ENCODE measurements at places on chromosomes 2 and 18.

DNA sequence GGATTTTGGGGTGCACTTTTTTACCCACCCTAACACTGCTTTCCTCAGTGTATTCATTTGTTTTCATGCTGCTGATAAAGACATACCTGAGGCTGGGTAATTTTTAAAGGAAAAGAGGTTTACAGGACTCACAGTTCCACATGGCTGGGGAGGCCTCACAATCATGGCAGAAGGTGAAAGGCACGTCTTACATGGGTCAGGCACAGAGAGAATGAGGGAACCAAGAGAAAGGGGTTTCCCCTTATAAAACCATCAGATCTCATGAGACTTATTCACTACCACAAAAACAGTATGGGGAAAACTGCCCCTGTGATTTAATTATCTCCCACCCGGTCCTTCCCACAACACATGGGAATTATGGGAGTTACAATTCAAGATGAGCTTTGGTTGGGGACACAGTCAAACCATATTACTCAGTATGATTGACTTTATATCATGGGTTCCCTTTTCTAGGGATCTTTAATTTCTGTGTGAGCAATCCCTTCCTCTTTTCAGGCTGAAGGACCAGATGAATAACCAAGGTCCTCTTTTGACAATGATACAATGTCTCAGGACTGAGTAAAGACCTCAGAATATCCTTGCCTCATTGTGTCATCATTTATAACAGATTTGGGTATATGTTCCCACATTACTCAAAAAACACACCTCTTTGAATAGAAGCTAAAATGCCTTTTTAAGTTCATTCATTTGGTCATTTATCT is 100.1 kb upstream of the TRIB2 start:
- DNase-seq, result no peak

- peak; percentile 62 for DNase-seq
These were observed 371.5 kb upstream of the SETBP1 start for GRCh38 chr18:44309185-44309584.

DNA sequence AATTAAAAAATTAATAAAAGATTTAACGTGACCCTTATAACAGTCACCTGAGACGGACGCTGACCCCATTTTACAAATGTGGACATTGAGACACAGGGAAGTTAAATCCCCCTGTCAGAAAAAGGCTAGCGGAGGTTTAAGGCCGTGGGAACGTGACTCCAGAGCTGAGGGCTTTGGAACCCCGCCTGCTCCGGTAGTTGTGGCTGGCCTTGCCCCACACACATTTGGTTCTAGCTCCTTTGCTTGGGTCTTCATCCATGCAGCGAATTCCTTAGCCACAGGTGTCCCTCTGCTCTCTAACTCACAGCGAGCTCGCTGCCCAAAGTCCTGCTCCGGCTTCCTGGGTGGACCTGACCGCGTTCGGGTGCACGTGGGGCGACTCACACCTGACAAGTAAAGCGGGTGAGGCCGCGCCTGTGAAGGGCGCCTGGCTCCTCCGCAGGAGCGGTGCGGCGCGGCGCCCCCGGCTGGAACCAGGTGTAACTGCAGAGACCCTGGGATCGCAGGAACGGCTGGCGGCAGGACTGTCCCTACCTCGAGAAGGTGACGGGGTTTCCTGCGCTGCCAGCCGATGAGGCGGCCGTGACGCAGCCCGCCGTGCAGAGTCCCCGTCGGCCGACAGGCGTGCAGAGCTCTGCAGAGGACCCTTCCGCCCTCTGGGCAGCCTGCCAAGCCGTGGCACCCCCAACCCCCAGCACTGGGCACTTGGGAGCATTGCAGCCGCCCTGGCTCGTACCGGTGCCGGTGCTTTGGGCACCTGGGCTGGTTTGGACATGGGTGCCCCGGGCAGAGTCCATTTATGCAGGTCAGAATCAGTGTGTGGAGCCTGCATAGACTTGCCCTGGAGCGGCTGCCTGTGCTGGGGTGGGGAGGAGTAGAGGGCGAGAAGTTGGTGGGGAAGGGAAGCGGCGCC is 2.4 kb upstream of the PROC start:
- no peak for DNase-seq

DNA sequence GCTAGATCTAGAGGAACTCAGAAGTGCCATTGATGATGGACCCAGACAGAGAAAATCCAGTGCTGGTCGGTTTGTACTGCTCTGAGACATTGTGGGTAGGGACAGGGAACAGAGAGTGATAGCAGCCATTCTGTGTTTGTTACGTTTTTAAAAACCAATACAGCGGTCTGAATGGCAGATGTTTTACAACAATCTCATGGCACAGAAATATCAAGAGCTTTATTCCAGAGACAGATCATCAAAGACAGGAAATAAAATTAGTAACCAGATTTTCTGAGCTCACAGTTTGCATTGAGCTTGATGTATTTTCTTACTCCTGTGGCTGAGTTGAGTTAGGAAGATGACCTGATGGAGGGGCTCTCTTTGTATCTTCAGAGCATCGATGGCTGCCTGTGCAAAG is 114.9 kb upstream of the BCL2L11 start:
- no peak for DNase-seq

DNA sequence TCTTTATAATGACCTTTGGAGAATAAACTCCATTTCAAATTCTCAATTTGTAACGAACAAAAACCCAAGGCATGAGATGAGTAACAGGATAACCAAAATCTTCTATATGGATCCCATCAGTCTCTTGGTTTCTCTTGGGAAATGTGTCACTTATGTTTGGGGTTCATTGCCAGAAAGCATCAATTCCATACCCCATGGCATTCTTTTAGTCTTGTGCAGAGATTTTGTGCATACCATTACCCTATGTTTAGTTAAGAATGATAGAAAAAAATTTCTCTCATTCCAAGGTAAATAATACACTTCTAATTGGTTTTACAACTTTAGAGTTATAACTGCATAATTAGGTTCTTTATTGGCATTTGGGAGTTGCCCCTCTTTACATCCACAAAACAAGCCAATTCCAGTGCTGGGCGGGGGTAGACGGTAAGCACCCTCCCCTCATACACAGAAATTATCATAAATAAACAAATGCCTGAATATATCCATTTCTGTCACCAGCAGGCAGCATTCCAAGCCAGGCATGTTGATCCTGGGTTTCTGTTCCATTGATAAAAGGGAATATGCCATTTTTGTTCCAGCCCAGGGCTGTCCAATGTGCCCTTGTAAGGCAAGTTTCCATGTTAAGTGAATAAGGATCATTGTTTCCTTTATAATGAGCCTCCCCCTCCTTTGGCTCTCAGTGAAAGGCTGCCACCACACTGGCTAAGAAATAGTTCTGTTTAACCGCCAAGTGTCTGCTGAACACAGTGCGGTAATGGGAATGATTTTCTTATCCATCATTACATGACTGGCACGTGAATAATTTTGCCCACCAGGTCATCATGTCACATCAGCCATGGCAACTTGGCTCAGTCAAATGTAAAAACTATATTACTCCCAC is 680.1 kb upstream of the ZEB2 start:
- no peak for DNase-seq

DNA sequence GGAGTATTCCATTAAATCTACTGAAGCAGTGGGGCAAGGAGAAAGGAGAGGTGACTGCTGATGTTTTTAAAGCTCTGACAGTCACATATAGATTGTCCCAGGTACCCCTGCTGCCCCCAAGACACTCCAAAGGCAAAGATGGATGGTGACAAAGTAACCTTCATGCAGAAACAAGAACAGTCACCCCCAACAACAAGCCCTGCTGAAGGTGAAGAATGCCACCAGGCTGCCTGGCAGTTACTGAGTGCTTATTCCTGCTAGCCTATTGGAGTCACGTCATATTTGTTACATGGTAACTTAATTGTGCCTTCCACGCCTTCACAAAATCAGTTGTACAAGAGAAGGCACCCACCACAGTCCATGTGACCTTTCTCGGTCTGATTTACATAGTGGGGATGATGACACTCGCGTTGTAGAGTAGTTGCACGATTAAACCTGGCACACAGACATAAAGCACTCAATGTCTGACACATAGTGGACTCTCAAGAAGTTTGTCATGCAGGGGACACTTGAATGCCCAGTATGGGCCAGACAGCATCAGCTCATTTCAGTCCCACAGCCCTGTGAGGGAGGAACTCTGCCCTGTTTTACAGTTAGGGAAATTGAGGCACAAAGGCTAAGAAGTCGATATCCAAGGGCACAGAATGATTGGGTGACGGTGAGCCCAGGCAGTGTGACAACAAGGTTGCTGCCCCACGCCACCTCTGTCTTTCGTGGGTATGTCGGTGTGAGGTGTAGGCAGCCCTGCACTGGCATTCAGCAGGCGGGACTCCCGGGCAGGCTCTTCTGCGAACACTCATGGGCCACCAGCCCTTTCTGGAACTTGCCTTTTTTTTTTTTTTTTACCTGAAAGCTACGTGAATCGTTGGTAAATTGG is 62.7 kb downstream of the ZCCHC2 start:
- DNase-seq, result no peak

GRCh38 chr18:67428158-67428557 is 88.4 kb downstream of the DSEL start:
- DNase-seq, result no peak

- no peak for DNase-seq
These were observed 63.1 kb upstream of the NFATC1 start for GRCh38 chr18:79332646-79333045.

DNA sequence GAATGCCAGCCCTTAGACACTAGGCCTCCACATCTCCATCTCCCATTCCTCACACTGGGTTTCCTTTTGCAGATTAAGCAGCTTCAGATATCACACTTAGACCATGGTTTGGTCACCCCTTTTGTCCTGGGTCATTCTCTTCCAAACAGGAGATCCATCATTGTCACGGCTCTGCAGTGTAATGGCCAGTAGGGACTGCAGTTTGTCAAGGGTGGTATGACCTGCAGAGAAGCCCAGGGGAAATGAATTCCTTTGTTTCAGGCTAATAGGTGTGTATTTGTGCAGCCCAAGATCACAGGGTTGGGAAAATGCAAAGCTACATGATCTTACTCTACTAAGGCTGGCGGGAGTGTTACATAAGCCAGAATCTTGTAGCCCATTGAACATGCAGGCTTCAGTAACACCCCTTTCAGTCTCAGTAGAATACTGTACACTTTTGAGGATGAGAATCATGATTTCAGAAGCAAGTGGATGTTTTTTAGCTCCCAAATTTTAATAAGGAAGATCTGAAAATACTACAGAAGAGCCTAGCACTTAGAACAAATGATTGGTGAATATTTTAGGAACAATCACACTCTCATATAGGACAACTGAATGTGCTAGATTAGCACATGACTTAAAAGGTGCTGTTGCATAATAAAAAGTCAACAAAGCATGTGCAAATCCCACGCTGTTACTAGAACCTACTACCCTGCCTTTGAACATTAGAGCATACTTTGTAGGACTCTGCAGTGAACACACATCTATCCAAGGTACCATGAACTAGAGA is 24.0 kb upstream of the LPIN1 start:
- DNase-seq, result no peak

- DNase-seq, result peak; percentile 95
These were observed 59.2 kb upstream of the IGFBP2 start for GRCh38 chr2:216574046-216574445.

DNA sequence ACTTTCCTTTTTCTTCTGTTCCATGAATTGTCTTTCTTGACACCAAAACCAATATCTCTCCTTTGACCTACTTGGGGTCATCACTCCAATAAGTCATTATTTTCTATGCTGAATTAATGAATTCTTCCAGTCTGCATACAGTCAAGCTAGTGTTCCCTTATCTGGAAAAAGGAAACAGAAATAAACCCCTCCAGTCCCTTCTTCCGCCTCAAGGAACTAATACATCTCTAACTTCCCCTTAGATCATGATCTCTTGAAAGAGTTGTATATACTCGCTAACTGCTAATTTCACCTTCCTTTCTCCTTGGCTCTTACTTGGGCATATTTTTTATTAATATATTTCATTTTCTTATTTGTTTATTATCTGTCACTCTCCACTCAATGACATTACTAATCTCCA is 7.3 kb upstream of the ARHGAP15 start:
- DNase-seq, result no peak

DNA sequence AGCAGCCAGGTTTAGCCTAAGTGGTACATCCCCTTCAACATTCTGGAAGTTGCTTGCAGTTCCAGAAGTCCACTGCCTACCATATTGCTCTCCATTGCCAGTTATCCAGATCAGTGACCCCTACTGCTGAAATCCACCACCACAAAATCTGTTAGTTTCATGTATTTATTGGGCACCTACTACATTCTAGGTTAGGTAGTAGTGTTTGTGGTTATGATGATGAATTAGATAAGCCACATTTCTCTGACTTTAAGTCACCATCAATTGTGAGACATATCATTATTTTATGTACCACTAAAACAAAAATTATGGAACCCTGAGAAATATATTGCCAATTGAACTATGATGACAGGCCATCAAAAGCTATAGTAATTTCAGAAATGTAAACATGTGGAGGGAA is 139.5 kb upstream of the PKDCC start:
- DNase-seq, result no peak

DNA sequence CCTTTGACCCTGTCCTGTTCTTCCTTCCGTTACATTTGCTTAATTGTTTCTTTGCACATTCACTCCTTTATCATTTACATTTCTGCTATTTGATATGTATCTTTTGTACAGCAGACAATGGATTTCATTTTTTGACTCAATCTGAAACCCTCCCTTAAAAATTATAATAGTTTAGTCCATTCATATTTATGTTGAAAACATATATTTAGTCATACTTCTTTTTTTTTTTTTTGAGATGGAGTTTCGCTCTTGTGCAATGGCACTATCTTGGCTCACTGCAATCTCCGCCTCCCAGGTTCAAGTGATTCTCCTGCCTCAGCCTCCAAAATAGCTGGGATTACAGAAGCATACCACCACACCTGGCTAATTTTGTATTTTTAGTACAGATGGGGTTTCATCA is 95.3 kb upstream of the TGFA start:
- DNase-seq, result no peak

DNA sequence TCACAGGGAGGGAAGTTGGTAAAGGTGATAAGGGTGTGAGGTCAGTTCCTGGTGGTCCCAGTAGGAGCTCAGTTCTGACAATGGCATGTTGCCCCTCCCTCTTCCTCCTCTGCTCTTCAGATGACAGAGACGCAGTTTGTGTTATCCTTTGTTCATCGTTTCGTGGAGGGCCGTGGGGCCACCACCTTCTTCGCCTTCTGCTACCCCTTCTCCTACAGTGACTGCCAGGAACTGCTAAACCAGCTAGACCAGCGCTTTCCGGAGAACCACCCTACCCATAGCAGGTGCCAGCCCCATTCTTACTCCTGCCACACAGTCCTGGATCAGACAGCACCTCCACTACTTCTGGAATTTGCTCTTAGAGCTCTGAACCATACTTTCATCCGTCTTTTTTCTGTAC is 2.3 kb downstream of the AGBL5 start:
- no peak for DNase-seq

DNA sequence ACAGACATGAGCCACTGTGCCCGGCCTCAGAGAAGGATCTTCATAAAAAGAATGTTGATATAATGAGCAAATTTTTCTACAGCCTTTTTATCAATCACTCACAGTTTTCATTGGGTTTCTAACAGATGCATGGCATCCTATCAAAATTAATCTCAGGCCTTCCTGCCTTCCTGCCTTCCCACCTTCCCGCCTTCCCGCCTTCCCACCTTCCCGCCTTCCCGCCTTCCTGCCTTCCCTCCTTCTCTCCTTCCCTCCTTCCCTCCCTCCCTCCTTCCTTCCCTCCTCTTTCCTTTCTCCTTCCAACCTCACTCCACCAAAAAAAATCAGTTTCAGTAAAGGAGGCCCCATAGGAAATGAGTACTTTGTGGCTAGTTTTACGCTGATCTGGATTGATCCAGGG is 48.4 kb downstream of the CARF start:
- DNase-seq, result no peak
